Esophagus squamous epithelium (tissue), 5 donors: ENCODE measurements at places on chromosomes 12 and 14.

DNA sequence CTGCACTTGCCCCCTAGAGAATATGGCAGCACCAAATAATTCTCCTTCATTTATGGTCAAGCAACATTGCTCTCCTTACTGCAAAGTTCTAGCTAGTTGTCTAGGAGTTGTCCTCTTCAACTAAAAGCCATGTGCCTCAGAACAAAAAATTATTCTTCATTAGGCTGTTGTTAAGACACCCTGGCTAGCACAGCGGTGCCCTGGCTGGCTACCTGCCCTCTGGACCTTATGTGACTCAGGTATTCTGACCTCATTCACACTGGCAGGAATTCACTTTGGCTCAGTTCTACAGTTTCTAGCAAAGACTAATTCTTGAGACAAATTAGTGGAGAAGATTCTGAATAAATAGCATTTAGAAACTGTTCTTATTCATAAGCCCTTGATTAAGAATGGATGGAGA is 224.4 kb upstream of the KRR1 start:
- DNase-seq = no peak

DNA sequence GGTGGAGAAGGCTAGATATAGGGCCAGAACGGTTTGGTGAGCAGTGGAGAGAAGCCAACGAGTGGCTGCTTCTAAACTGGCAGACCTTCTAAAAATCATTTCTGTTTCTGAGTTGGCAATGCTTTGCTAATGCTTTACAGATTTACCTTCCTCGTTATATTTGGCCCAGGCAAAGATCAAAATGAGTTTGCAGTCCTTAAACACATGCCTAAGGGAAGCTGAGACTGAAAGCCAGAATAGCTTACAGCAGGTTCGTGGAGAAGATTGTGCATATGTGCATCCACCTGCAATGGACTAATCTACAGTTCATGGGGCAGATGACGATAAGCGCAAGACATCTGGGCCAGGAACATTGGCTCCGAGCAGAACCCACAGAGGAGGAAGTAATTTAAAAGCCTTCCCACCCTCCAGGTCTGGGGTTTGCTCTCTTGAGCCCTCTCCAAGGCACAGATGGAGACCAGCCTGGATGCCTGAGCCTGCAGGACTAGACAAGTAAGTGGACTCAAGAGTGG is 99.4 kb downstream of the NINJ2 start:
- no peak for DNase-seq

- no peak for DNase-seq
Observed at GRCh38 chr14:61104358-61104757, 123.3 kb downstream of the SLC38A6 start.

DNA sequence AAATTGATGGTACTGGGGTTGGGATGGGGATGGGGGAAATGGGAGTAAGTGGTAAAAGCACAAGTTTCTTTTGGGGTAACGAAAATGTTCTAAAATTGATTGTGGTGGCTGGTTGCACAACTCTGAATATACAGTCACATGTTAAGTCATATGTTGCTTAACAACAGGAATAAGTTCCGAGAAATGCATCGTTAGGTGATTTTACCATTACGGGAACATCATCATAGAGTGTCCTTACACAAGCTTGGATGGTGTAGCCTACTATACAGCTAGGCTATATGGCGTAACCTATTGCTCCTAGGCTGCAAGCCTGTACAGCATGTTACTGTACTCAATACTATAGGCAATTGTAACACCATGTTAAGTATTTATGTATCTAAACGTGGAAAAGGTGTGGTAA is 31.0 kb downstream of the ITGA7 start:
- DNase-seq = no peak

DNA sequence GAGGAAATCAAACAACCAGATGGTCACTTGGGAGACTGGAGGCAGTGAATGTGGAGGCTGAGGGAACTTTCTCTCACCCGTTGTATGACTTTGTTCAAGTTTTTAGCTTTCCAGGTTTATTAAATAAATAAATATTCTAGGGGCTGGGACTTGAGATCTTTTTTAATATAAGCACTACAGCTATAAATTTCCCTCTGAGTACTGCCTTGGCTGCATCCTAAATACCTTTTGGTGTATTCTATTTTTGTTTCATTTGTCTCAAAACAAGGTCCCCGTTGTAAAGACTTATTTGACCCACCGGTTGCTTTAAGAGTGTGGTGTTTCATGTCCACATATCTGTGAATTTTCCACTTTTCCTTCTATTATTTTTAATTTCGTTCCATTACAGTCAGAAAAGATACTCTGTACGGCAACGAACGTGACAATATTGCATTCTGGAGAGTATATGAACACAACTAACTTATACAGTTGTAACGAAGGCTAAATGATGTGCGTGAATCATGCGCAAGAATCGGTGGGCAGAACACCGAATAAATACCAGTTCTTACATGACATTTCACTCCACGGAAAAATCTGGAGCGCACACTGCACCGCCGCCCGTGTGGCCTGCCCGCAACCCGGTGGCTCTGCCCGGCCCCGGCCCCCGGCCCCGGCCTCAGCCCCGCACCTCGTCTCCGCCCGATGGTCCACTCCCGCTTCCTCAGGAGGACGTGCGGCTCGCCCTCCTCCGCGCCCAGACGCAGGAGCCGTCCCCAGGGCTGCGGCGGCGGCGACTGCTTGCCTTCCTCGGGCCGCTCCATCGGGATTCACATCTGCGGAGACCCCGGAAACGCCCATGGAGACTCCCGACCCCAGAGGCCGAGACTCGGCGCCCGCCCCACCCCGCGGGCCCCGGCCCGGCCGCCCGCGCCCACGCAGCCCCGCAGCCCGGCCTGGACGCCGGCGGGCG is 602 bp downstream of the CHFR start:
- DNase-seq = no peak

DNA sequence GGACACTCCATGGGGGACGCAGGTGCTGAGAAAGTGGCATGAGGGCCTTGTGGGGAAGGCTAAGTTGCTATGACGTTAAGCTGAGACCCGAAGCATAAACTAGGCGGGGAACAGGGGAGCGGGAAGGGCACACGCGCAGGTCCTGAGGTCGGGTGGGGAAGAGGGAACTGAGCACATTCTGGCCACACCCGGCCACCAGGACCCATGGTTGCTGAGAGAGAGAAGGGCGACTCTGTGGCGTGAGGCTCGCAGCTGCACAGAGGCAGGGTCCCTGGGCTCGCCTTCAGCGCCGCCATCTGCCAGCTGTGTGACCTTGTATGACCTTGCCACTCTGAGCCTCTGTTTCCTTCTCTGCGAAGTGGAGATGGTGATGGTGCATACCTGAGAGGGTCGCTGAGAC is 182.5 kb downstream of the PHETA1 start:
- no peak for DNase-seq

DNA sequence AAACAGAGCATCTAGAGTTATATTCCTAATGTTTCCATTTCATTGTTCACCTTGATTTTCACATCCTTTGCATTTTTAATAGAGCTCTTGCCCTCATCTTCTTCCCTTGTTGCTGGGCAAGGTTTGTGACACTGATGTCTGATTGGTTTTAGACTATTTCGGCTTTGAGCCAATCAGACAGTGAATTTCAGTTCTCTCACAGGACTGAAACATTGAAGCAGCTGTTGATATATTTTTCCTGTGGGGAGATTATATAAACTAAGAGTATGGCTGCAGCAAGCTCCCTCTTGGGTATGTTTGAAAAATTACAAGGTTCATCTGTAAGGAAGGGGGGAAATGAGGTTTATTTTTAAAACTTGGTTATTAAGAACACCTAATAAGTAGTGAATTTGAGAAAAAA is 51.2 kb downstream of the ATF7IP start:
- DNase-seq = no peak

DNA sequence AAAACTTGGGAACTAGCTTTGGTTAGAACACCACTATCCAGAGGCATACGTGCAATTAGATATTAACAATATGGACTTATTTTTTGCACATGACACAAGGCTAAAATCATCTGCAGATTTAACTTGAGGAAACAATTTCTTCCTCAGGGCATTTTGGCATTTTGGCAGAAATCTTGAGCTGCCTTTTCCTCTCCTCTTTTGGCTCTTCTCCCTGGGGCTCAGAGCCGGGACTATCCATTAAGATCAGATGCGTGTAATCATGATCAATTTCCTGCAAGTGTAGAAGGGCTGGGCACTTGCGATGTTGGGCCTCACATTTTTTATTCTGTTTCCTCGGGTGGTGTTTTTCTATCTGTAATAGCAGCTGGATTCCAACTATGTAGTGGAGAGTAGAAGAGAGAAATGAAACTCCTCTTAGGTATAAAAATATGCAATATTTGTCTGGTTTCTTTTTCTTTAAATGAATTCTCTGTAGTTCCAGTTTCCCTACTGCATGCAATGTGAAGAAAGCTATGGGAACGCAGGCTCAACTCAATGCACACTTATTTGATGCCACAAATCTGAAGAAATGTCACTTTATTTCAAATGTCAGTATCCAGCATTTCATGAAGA is 1010.8 kb downstream of the FLRT2 start:
- no peak for DNase-seq

DNA sequence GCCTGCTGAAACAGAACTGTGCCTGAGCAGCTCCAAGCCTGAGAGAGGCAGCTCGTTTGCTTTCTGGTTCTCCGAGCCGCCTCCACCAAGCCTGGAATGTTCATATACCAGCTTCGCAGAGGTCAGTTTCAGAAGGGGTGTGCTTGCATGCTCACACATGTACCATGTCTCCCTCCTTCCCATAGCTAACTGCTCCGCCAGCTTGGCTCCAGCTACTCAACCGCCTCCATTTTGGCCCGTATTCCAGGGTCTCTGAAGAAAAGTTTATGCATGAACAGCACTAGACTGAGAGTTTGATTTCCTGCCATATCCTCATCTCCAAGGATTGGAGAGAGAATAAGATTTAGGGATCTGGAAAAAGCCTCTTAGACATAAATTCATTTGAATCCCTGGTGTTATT is 103.7 kb downstream of the SMOC1 start:
- no peak for DNase-seq

- no peak for DNase-seq
Observed at GRCh38 chr12:78431931-78432330, 432.6 kb upstream of the SYT1 start.

GRCh38 chr12:3685830-3686229 is 67.1 kb downstream of the CRACR2A start:
- no peak for DNase-seq

GRCh38 chr14:59241121-59241520 is 52.7 kb downstream of the DAAM1 start:
- DNase-seq = no peak

DNA sequence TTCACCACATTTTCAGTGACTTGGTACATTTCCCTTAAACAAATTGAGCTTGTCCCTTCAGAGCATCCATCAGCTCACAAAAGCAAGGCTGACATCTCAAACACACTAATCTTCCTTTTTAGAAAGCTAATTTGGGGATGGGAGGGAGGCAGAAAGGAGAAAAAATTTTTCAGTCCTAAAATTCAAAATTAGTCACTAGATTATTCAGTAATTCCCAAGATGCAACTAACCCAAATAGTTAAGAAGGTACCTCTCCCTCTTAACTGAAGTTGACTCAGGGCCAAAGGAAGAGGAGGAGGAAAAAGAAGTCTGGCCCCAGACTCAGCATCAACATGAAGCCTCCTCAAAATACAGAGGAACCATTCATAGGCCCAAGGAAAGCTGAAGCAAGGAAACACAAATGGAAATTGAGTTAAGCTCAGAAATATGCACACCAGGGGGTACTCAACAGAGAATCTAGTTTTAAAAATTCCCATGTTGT is 21.7 kb downstream of the CBX5 start:
- no peak for DNase-seq

DNA sequence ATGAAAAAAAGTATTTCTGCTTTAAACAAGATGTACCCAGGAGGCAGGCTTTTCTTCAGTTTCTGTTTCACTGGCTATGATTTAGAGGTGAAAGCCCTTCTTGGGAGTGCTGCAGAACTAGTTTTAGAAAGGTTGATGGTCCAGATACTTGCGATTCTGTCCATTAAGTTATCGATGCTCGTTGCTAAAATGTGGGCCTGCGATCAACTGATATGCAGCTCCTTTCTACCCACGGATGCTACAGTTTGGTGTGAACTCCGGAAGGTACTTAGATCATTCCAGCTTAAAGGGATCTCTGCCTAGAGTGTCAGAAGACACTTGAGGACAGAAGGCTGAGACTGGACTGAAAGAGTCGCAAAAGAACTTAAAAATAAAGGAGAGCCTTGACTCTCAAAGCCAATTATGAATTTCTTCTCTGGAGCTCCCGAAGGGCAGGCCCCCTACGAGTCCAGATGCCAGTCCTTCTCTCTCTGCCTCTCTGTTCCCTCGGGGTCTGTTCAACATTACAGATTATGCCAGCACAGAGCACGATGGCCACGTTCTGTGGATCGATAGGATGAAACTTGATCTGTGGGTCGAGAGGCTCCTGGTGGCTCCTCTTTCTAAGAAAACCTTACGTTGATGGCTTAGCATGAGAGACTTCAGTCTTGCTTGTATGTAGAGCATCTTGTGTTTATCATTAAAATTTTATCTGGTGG is 40.0 kb downstream of the FBXW8 start:
- DNase-seq = no peak

DNA sequence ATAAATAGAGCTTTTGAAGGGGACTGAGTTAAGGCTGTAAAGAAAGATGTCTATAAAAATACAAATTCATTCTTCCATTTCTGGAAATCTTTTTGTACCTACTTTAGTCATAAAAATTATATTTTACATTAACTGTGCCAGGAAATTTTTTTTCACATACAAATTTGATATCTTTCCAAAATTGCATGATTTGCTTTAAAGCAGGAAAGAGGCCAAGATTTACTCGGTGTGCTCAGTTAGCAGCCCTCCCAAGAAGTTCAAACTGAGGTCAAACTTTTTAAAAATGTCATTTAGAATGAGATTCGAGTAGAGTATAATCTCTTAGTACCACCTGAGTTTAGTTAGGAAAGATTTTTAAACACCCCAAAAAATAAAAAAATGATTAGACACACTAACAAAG is 173.2 kb upstream of the GRIP1 start:
- DNase-seq = no peak

- no peak for DNase-seq
Observed at GRCh38 chr14:103126873-103127304, 3.6 kb downstream of the TNFAIP2 start.

- DNase-seq = no peak
Observed at GRCh38 chr12:29782285-29782870, 1.4 kb downstream of the TMTC1 start.

DNA sequence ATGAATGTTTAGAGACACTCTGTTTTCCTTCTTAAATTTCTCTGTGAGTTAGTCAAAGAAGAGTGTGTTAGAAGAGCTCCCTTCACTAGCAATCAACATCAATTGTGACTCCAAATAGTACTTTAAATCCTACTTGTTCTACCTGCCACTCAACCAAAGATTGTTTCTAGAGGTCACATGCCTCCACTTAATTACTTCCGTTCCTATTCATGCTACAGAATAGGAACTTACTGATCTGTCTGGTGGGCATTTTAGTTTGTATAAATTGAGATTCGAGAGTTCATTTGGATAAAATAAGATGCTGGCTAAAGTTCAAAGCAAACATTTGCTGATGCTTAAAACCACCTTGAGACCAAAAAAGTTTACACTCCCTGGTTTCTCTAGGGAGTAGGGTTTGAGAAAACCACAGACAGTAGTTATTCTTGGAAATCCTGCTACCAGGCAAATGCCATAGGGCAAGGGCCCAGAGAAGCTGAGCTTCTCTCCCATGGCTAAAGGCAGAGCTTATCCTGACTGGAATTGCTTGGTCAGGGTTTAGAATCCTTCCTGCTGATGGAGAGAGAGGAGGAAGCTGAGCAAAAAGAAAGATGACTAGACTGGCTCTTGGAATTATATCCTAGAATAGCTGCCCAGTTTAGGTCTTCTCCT is 389.6 kb upstream of the ATP2B1 start:
- DNase-seq = no peak

- DNase-seq = no peak
Observed at GRCh38 chr12:131047789-131048610, 94.3 kb downstream of the ADGRD1 start.

- no peak for DNase-seq
Observed at GRCh38 chr12:131091413-131091975, 137.8 kb downstream of the ADGRD1 start.
